GM19239 (cell line): ENCODE measurements at places on chromosomes 3 and 15.

DNA sequence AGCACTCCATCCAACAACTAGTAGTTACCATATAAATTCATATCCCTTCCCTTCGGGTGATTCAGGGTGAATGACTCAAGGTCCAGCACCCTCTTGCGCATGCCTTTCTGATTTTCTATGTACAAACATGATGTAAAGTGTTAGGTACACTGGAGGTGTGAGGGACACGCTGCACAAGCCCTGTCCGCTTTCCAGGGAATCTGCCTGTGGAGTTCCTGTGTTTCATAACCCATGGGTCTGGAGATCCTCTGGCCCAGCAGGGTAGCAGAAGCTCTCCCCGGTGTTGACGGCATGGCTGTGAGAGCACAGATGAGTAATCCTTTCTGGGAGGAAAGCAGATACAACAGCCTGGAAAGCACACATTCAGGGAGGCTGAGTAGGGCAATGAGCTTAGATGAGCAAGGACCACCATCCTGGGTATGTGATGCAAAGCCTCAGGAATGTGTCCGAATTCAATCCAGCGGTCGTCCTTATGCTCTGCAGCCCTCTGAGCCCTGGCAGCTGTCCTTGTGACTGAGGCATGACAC lies 142.9 kb upstream of the TP63 start:
- no peak for DNase-seq

- no peak for DNase-seq
Observed at GRCh38 chr3:138461896-138462295, 27.5 kb downstream of the ESYT3 start.

DNA sequence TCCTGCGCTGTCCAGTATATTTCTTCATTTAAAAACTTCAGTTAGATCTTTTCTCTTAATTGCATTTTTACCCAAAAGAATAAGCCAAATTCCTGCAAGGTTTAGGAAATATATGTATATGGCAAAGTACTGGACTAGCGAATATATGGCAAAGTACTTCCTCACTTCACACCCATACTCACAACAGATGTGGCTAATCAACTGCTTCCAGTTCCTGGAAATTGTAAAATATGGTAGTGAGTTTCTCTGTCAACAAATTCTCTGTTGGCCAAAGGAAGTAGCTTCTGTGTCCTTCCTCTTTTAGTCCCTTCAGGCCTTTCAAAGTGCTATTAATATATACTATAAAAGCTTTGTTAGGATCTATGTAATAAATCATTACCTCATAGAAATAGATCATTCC lies 22.0 kb downstream of the GPR15 start:
- DNase-seq, result no peak

- no peak for DNase-seq
Observed at GRCh38 chr15:42691308-42691707, 45.6 kb downstream of the CDAN1 start.

DNA sequence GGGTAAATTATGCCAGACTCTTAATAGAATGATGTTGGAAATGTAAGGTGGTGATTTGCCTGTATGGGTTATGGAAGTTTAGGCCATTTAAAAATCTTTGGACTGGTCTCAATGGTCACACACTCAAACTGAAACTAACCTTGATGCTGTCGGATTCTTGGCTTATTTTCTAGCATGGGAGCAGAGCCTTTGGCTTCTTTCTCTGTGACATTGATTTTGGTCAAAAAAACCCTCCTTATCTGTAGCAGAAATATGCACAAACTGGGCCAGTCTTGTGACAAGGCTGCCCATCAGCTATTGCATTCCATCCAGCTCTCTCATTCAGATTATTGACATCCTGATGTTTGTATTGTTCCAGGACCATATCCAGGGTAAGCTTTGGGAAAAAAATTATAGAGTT lies 35.9 kb downstream of the ARPP21 start:
- no peak for DNase-seq

GRCh38 chr3:172557515-172558220 lies 34.4 kb upstream of the TNFSF10 start:
- DNase-seq, result no peak

DNA sequence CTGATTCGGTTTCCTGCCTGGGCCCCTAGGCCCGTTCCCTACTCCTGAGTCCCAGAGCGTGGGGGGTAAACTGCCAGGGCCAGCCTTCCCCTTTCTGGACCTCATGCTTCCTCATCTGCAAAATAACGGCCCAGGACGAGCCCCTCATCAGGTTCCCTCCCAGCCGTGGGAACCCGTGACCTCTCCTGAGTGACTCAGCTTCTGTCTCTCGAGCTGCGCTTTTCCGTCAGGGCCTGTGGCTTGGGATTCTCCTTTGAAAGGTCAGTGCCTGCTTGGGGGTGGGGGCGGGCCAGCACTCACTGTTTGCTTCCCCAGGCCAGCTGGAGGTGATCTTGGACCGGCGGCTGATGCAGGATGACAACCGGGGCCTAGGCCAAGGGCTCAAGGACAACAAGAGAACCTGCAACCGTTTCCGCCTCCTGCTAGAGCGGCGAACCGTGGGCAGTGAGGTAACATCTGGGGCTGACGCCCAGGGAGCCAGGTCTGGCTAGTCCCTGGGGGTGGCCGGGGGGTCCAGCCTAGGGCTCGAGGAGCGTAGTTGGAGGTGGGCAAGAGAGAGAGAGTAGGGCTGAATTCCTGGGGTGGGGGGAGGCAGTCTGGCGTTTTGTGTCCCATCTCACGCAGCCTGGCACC lies 12.8 kb downstream of the MAN2A2 start:
- DNase-seq, result no peak
